Heart right ventricle (tissue), 16 donors: ENCODE measurements at places on chromosomes 11 and 22. TPM values are rescaled to one million over a fixed set of nuclear protein-coding genes. Genes with fewer than 3 reads are reported as not detected.

Gene FIBIN
- 7.0 TPM for total RNA-seq

Gene OSBP2
- 10.1 TPM for total RNA-seq

Gene PATZ1
- total RNA-seq: 12.9 TPM

Gene ARFIP2
- 12.8 TPM for total RNA-seq

Gene CCDC134
- total RNA-seq: 3.6 TPM

Gene ACTN3
- not detected for total RNA-seq

Gene POTEH
- not detected for total RNA-seq

Gene PAMR1
- total RNA-seq: 7.9 TPM

Gene SLC37A2
- 0.74 TPM for total RNA-seq

DNA sequence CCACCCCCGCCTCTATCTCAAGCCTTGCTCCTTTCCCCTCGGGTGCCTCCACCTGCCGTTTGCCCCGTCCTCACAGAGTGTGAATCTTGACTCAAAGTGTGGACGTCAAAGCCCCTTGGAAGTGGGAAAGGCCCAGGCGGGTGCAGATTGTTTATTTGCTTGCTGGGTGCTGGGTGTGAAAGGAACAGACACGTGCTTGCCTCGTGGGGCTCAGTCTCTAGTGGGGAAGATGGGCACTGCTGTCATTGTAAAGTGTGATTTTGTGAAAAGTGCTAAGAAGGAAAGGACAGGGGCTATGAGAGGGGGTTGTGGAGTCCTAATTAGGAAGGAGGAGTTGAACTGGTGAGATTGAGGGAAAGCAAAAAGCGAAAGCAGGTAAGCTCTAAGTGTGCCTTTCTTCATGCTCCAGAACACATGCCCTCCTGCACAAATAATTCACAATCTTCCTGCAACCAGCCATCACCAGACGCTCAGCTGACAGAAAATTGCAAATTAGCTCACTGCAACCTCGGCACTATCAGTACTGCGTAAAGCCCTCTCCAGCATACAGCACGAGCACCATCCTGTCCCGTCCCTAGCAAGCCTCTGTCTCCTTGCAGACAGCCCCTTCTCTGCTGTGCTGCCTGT lies 9.7 kb upstream of the GCAT start:
- no peak overlapping the region for H3K27ac ChIP-seq
- H3K36me3 ChIP-seq: no peaks in the 10 kb centered on the region

- DNase-seq: no peak
- H3K36me3 ChIP-seq: no peaks in the 10 kb centered on the region
- no peak overlapping the region for H3K4me3 ChIP-seq
- no peaks in the 10 kb centered on the region for H3K27me3 ChIP-seq
Measured at GRCh38 chr22:42320443-42321416, 50.3 kb upstream of the TCF20 start.

DNA sequence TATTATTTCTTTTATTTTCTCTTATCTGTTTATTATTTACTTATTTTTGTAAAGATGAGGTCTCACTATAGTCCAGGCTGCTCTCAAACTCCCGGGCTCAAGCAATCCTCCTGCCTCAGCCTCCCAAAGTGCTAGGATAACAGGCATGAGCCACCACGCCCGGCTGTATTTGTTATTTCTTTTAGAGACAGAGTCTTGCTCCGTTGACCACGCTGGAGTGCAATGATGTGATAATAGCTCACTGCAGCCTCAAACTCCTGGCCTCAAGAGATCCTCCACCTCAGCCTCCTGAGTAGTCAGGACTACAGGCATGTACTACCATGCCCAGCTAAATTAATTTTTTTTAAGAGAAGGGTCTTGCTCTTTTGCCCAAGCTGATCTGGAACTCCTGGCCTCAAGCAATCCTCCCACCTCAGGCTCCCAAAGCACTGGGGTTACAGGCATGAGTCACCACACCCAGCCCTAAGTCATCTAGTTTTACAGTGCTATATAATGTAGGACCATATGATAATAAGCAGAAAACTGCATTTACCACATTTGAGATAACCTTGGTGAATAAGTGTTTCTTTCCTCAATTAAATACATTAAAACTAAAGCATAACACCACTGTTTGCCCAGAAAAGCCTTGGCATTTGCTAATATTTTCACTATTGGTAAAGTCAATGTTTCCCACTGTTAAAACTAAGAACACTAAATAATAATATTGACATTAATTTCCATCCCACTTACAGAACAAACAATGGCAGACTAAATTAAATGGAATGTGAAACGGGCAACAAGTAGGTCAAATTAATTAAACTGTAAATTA lies 127.5 kb downstream of the SIK3 start:
- no peaks in the 10 kb centered on the region for H3K27me3 ChIP-seq
- H3K4me3 ChIP-seq: no peak overlapping the region
- H3K4me1 ChIP-seq: peaks cover 11% of the 10 kb centered on the region
- DNase-seq: no peak

DNA sequence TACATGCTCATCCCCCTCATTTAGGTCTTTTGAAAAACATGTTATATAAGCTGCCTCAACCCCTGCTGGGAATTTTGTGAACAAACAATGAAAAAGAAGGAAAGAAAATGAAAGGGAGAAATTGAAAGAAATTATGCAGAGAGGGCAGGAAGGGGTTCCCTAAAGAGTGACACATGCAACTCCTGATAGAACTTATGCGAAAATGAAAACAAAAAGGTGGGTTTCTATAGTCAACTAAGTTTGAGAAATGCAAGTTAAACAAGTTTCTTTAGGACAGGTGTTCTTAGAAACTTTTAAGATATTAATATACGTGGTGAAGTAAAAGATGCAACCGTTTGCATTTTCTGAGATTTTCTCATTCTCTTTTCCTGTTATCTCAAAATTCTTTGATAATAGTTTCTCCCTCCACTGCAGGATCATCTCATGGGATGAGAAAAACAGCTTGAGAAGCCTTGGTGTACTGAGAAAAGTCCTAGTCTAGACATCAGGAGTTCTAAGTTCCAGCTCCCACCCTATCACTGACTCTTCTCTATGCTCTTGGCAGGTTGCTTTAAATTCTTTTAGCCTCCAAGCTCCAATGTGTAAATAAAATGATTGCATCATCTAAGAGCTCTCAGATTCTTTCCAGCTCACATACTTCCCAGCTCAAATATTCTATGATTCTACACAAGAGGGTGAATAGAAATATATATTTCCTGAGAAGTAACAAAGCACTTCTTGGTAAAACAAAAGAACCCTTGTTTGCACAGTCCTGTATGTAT lies 109.2 kb downstream of the FAM76B start:
- no peaks in the 10 kb centered on the region for H3K4me1 ChIP-seq
- H3K27me3 ChIP-seq: no peaks in the 10 kb centered on the region
- DNase-seq: no peak
- H3K27ac ChIP-seq: no peak overlapping the region
- H3K36me3 ChIP-seq: no peaks in the 10 kb centered on the region

DNA sequence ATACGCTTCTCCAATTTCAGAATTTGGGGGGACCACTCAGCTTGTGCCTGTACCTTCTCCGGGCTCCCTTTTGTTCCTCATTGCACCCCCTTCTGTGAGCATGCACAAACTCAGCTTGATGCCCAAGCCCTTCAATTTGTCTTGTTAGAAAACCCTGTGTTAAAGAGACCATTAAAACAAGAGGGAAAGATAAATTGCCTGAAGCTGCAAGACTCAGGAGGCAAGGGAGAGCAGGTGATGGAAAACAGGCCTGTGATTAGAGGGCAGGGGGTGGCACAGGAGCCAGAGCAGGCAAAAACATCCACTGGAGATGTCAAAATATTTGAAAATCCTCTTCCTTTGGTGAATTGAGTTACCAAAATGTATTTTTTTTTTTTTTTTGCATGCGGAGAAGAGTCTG lies 121.7 kb downstream of the MIAT start:
- no peak overlapping the region for H3K4me3 ChIP-seq
- H3K4me1 ChIP-seq: no peaks in the 10 kb centered on the region
- no peak overlapping the region for H3K27ac ChIP-seq
- no peak for DNase-seq
- H3K27me3 ChIP-seq: no peaks in the 10 kb centered on the region

GRCh38 chr11:7651700-7652099 lies 21.6 kb downstream of the CYB5R2 start:
- H3K27me3 ChIP-seq: no peaks in the 10 kb centered on the region
- no peak for DNase-seq
- H3K4me1 ChIP-seq: peaks cover 7% of the 10 kb centered on the region
- peaks cover 85% of the 10 kb centered on the region for H3K36me3 ChIP-seq

- no peak overlapping the region for H3K27ac ChIP-seq
- H3K4me3 ChIP-seq: no peak overlapping the region
- H3K4me1 ChIP-seq: no peaks in the 10 kb centered on the region
- H3K36me3 ChIP-seq: no peaks in the 10 kb centered on the region
- no peak for DNase-seq
Measured at GRCh38 chr11:1732418-1733008, 17.9 kb downstream of the IFITM10 start.

DNA sequence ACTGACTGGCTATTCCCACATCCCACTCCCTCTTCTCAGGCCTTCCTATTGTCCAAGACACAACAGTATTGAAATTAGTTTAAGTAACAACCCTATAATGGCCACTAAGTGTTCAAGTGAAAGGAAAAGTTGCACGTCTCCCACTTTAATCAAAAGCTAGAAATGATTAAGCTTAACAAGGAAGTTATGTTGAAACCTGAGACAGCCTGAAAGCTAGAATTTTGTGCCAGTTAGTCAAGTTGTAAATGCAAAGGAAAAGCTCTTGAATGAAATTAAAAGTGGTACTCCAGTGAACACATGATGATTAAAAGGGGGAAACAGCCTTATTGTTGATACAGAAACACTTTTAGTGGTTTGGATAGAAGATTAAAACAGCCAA lies 332.7 kb downstream of the CASP12 start:
- H3K36me3 ChIP-seq: no peaks in the 10 kb centered on the region
- no peaks in the 10 kb centered on the region for H3K27me3 ChIP-seq
- no peaks in the 10 kb centered on the region for H3K4me1 ChIP-seq
- H3K27ac ChIP-seq: no peak overlapping the region
- H3K4me3 ChIP-seq: no peak overlapping the region
- no peak for DNase-seq

DNA sequence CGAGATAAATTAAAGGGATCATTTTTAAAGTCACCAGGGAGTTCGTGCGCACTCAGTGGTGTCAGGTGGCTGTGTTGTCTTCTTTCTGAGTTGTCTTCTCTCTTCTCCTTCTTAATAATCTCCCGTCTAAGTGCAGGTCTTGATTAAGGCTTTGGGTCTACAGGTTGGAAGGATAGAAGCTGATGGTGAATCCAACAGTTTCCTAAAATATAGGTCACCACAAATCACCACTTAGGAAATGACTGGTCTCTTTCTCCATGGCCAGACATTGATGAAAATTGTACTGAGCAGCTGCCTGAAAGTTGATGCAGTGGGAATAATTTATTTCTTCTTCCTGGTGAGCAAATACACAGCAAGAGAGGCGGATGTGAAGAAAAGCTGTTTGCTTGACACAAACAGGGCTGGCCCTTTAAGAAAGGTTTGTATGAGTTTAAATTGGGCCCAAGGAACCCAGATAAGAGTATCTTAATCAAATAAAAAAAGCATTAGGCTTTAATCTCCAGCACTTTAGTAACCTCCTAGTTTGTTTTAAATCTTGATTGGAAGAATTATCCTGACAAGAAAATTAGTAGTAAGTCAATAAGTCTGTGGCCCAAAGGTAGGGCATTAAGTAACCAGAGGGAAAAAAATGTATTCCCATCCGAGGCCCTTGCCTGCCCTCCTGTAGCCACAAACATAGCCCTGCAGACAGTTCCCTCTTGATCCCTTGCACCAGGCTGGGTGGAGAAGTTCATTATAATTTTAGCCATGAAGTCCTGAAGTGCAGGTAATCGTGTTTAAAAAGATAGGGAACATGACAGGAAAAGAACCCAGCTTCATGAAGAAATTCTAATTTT lies 245.8 kb downstream of the KIRREL3 start:
- no peak for DNase-seq
- H3K27me3 ChIP-seq: peaks cover 20% of the 10 kb centered on the region
- no peak overlapping the region for H3K4me3 ChIP-seq
- no peaks in the 10 kb centered on the region for H3K36me3 ChIP-seq
- H3K4me1 ChIP-seq: no peaks in the 10 kb centered on the region

DNA sequence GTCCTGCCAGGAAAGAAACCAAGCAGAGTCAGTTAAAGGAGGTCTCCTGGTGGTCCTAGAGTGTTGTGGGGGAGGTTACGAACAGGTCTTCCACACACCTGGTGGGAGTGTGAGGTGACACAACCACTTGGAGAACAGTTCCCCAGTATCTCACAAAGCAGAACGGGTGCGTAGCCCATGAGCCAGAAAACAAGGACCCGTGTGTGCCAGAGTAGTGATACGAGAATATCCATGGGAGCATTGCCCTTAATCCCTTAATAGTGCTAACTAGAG lies 21.7 kb upstream of the CLDN5 start:
- H3K4me3 ChIP-seq: no peak overlapping the region
- DNase-seq: no peak
- H3K27ac ChIP-seq: no peak overlapping the region

GRCh38 chr11:60995798-60996197 lies 24.3 kb downstream of the CD6 start:
- no peak overlapping the region for H3K27ac ChIP-seq
- no peak overlapping the region for H3K4me3 ChIP-seq
- no peak for DNase-seq
- H3K4me1 ChIP-seq: no peaks in the 10 kb centered on the region
- H3K36me3 ChIP-seq: no peaks in the 10 kb centered on the region

- DNase-seq: no peak
- H3K36me3 ChIP-seq: no peaks in the 10 kb centered on the region
- H3K27ac ChIP-seq: peak overlapping the region; percentile 79
- peaks cover 36% of the 10 kb centered on the region for H3K4me1 ChIP-seq
- no peaks in the 10 kb centered on the region for H3K27me3 ChIP-seq
- peak overlapping the region; percentile 64 for H3K4me3 ChIP-seq
Measured at GRCh38 chr11:128904656-128905344, 13.6 kb downstream of the KCNJ5 start.

DNA sequence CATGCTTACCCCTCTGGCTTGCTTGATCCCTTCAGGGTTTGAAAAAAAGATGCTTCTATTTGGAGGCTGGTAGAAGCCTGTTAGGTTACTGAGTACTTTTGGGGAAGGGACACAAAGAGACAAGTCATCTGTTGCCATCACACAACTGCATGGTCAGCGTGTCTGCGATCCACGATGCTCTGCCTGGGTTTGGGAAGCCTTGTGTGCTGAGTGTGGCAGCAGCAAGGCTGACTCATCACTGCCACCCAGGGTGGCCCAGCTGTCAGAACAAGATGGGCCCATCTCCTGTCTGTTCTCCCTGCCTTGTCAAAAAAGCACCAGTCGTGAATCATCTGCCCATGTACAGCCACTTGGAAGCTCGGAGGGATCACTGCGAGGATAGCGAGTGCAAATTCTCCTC lies 26.2 kb downstream of the UBASH3B start:
- H3K27ac ChIP-seq: no peak overlapping the region
- no peaks in the 10 kb centered on the region for H3K36me3 ChIP-seq
- H3K4me1 ChIP-seq: no peaks in the 10 kb centered on the region
- H3K27me3 ChIP-seq: no peaks in the 10 kb centered on the region
- H3K4me3 ChIP-seq: no peak overlapping the region
- no peak for DNase-seq

- H3K36me3 ChIP-seq: no peaks in the 10 kb centered on the region
- H3K4me1 ChIP-seq: peaks cover 14% of the 10 kb centered on the region
- no peak overlapping the region for H3K4me3 ChIP-seq
- H3K27ac ChIP-seq: no peak overlapping the region
- H3K27me3 ChIP-seq: peaks cover 64% of the 10 kb centered on the region
Measured at GRCh38 chr22:29482253-29482652, 2.2 kb downstream of the NEFH start.
